ENCODE measurements at places on chromosomes 2 and 18. TPM values are rescaled to one million over a fixed set of nuclear protein-coding genes. Genes with fewer than 3 reads are reported as not detected.

- DNase-seq = no peak
These were observed 6.9 kb downstream of the CEP68 start for GRCh38 chr2:65062843-65063825.

The PROKR1 gene
- not detected for total RNA-seq

The CTNNA2 gene
- total RNA-seq = not detected

DNA sequence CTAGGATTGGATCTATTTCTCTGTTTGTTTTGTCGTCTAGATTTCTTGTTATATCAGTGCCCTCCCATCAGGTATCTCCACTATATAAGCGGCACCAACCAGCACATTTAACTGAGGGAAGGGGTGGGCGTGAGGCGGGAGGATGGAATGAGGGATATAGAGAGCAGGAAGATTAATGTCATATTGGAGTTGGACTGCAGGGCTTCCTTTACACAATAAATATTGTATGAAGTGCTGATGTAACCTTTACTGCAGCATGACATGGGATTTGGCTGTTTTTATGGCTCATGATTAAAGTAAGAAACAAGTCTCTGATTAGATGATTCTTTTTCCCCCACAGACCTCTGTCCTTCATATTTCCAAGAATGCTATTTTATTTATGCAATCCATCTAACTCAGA is 54.8 kb downstream of the TMEM200C start:
- no peak for DNase-seq

The CDH2 gene
- total RNA-seq = not detected
